ENCODE measurements at places on chromosomes 5 and 9.

- no peak for DNase-seq
Observed at GRCh38 chr5:10360686-10361085, 7.2 kb downstream of the MARCHF6 start.

GRCh38 chr5:127941646-127942045 is 141.9 kb upstream of the SLC12A2 start:
- DNase-seq, result peak; percentile 76

DNA sequence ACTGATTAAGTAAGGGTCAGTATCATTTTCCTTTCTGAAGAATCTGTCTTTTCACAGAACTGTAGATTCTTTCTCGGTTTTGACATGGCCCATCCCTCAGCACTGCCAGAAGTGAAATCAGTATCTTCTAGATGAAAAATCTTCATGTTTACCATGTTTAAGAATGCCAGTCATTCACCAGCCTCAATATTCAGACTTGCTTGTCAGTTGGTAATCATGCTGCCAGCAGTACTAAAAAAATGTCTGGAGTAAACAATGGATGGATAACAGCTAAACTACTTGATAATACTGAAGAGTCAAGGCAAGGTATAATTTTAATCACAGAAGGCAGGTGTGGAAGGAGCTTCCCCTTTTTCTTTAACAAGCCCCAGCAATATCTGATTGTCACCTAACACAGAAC is 306.8 kb upstream of the DMAC1 start:
- DNase-seq, result no peak

DNA sequence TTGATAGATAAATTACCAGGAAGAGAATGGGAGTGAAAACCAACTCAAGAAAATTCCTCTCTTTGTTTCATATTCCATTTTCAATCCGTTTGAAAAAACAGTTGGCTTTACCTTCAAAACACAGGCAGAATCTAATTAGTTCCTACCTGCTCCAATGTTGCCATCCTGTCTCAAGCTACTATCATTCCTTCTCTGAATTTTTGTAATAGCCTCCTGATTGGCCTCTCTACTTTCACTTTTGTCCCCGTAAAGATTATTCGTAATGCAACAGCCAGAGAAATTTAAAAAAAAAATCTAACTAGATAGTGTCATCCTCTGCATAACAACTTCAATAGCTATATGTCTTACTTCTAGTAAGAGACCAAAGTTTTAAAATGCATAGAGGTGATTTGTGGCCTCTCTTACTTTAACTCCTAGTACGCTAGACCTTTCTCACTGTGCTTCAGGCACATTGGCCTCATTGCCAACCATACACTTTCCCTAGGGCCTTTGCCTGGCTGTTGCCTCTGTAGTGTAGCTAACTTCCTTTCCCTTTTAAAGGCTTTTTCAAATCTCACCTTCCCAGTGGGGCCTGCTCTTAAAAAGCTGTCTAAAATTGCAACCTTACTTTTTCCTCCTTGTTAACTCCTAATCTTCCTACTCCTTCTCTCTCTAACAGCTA is 311.3 kb upstream of the GRIN3A start:
- DNase-seq, result peak; percentile 24

DNA sequence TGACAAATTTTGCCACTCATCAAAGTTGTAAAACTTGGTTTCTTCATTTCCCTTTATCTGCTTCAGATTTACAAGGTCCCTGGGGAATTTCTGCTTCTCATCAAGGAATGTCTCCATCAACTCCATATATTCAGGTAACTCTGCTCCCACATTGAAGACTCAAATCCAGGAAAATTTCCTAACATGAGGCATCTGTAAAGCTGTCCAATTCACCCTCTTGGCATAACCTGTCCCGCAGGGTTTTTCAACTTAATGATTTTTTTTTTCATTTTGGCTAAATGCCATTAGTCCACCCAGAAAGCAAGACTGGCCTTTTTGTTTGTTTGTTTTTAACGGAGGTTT is 50.2 kb upstream of the SLC30A5 start:
- DNase-seq, result no peak

- no peak for DNase-seq
Observed at GRCh38 chr9:108545436-108545835, 310.4 kb downstream of the ACTL7B start.

GRCh38 chr9:116844621-116845020 is 157.5 kb downstream of the TRIM32 start:
- DNase-seq, result no peak

DNA sequence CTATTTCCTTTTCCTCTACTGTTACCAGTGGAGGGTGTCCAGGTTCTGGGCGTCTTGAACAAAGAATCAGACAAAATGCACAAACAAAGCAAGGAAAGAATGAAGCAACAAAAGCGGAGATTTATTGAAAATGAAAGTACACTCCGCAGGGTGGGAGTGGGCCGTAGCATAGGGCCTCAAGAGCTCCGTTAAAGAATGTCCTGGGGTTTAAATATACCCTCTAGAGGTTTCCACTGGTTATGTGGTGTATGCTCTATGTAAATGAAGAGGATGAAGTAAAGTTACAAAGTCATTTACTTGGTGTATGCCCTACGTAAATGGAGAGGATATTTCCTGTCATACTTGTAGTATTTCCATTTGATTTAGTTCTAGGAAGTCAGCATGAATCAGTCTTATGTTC is 113.5 kb upstream of the MRPS30 start:
- DNase-seq, result no peak

DNA sequence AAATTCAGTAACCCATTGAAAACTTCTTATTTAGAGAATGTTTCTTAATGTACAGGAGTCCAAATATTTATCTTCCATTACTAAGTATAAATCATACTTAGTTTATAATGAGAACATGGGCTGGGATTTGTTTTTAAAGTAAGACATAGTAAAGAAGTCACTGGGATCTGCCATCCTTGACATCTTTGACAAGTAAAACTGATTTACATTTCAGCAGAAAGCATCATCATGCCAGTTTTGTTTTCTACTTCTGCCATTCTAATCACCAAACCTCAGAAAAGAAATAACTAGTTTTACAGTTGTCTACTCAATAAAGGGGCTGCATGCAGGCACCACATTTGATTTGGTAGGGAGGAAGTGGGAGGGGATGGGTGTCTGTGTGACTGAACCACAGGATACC is 221.7 kb upstream of the PPP1R2B start:
- no peak for DNase-seq

DNA sequence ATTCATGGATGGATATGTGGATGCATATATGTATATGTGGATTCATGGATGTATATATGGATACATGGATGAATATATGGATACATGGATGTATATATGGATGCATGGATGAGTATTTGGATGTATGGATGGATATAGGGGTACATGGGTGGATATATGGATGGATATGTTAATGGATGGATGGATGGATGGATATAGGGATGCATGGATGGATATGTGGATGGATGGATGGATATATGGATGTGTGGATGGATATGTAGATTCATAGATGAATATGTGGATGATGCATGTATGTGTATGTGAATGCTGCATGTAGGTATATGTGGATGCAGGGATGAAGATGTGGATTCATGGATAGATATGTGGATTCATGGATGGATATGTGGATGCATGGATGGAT is 53.4 kb upstream of the SYNPO start:
- DNase-seq, result no peak

DNA sequence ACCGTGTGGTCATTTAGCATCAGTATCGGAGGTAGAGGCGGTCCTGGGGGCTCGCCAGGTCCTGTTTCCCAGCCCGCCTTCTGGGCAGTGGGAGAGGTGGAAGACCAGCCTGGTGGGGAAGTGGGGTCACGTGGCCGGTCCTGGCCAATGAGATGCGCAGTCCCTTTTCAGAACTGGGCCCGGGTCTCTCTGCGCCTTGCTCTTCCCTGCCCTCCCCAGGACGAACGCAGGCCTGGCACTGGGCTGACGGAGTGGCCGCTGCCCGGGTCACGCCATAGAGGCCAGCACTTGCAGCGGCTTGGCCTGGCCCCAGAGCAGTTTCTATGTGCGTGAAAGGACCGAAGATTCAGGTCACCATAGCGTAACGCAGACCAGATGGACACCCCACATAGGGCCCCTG is 97.6 kb downstream of the OLFM1 start:
- DNase-seq, result no peak

GRCh38 chr9:22041775-22042174 is 32.7 kb upstream of the CDKN2B start:
- DNase-seq, result peak; percentile 41

DNA sequence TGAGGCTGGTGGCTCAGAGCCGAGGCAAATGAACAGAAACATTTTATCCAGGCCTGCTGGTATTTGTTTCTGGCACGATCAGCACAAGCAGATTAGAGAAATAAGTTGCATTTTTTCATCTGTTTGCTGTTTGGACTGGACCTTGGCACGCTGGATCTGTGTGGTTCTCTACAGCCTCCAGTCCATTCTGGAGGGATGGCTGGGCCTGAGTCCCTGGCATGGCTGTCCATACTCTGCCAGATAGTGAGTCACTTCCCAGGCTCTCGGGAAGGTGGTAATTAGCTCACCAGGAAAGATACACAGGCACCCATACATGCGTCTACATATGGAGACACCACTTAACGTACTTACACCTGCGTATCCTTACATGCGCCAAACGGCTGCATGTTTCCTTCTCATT is 78.6 kb downstream of the SPRY4 start:
- peak; percentile 92 for DNase-seq

DNA sequence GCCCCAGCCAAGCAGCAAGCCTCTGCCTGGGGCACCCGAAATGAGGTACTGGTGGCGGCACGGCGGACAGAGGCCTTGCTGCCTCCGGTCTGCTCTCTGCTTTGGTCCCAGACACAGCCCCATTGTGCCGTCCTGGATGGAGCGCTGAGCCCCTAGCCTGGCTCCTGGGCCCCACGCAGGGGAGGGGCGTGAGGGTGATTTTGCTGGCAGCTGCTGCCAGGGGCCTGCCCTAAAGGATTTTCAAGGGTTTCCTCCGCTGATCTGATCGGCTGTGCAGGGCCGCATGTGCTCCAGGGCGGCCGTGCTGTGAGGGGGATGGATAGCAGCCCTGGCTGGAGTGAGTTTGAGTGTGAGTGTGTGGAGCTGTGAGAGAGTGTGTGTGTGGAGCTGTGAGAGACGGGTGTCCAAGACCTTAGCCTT is 1.3 kb downstream of the GPSM1 start:
- DNase-seq, result peak; percentile 29

- DNase-seq, result peak; percentile 23
Observed at GRCh38 chr9:79565245-79565644, 6.5 kb upstream of the TLE4 start.

DNA sequence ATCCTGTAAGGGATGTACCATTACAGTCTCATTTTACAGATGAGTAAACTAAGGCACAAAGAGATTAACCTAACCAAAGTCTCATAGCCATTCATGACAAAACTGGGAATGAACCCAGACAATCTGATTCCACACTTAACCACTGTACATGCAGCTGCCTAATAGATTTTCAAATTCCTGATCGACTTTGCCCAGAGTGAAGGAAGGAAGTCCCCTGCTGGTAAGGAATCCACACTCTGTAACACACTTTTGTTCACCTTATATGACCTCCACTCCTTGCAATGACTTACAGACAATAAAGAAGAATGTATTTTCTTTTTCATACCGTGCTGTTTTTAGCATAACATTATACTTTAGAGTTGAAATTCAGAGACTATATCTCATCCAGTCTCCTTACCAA is 31.3 kb upstream of the PLPP6 start:
- peak; percentile 6 for DNase-seq

GRCh38 chr5:28313321-28313951 is 1275.0 kb upstream of the CDH9 start:
- no peak for DNase-seq

GRCh38 chr9:106333481-106333880 is 529.5 kb upstream of the ZNF462 start:
- DNase-seq, result no peak

GRCh38 chr9:134475011-134475790 is 148.9 kb downstream of the RXRA start:
- DNase-seq, result peak; percentile 82

- DNase-seq, result no peak
Observed at GRCh38 chr5:90682278-90682677, 123.7 kb downstream of the ADGRV1 start.

GRCh38 chr9:5608298-5609225 is 20.3 kb upstream of the RIC1 start:
- peak; percentile 37 for DNase-seq

DNA sequence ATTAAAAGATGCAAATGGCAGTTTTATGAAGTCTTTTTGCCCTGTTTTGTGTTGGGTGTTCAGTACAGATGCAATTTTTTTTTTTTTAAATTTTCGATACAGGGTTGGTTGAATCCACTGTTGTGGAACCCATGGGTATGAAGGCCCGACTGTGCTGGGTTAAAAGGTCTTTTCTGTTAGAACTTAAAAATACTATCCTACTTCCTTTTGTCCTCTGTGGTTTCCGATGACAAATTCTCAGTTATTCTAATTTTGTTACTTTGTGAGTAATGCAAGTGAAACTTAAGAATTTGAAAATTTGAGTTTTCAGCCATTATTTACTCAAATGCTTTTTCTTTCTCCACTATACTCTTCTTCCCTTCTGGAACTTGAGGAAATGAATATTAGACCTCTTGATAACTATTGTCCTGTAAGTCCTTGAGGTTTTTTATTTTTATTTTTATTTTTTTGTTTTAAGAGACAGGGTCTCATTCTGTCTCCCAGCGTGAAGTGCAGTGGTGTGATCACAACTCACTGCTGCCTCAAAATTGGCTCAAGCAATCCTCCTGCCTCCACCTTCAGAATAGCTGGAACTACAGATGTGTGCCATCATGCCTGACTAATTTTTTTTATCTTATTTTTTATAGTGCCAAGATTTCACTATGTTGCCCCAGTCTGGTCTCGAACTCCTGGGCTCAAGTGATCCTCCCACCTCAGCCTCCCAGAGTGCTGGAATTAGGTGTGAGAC is 67.5 kb downstream of the ZCCHC7 start:
- DNase-seq, result peak; percentile 64

GRCh38 chr5:131475541-131475941 is 159.5 kb downstream of the RAPGEF6 start:
- peak; percentile 34 for DNase-seq

GRCh38 chr5:54108136-54108535 is 202.2 kb downstream of the ARL15 start:
- peak; percentile 18 for DNase-seq

- no peak for DNase-seq
Observed at GRCh38 chr5:96133341-96134079, 171.9 kb upstream of the ELL2 start.

GRCh38 chr9:22211588-22212360 is 202.7 kb upstream of the CDKN2B start:
- DNase-seq, result peak; percentile 93

DNA sequence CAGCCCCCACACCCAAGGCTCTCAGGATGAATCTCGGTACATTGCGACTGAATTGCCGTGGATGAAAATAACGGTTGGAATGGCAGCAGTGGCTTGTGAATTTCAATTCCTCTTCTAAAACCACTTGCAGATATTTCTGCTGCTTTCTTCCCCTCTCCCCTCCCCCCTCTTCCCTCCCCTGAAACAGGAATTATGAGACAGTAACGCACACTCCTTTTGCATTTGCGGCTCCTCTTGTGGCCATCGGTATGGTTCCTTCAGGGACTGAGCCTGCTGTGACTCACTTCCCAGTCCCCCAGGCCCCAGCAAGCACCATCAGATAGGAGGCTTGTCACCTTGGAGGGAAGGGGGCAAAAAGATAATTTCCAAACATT is 9.7 kb downstream of the DCANP1 start:
- no peak for DNase-seq
